ENCODE measurements at places on chromosomes 2 and 18.

DNA sequence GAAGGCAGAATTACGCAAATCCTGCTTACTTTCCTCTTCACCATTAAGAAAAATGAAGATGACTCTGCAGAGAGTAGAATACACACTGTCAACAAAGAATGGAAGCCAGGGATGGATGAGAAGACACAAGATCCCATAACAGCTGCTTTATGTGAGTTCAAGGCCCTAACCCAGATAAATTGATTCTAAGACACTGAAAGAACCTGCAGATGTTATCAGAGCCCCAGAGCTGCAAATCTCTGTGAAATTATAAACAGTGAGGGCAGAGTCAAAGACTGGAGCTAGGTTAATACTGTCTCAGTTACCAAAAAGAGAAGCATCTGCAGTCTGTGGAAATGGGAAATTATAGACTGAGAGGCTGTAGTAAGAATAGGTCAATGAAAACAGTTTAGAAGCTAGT, 320.1 kb upstream of the PKDCC start:
- no peak for DNase-seq

DNA sequence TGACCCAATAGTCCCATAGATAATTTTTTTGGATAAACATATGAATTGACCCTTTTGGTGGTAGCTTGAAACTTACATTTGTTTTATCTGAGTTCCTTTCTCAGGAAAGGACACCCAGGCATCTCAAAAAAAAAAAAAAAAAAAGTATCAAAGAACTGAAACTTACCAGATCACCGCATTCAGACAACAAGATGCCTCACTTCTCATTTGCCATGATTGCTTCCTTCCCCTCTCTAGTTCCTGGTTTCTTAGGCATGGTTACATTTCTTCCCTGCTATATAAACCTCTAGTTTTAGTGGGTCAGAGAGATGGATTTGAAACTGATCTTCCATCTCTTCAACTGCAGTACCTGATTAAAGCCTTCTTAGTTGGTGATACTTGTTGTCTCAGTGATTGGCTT, 240.1 kb downstream of the ACKR3 start:
- no peak for DNase-seq

DNA sequence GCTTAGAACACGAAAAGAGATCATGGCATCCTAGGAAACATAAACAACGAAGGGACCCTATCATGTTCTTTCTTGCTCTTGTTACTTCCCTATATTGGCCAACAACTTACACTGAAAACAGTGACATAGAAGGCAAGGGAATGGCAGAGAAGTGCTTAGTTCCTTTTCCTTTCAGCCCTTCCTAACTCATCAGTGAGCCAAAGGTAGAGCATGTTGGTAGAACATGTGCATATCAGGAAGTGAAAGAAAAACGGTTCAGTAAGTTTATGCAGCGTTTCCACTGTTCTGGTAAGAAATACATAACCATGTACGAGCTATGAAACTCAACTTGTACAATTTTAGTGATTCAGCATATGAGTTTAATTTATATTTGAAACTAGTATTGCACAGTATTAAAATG, 21.7 kb downstream of the AKAIN1 start:
- no peak for DNase-seq

- DNase-seq: no peak
These were observed 186.5 kb upstream of the ID2 start for GRCh38 chr2:8495189-8495989.

DNA sequence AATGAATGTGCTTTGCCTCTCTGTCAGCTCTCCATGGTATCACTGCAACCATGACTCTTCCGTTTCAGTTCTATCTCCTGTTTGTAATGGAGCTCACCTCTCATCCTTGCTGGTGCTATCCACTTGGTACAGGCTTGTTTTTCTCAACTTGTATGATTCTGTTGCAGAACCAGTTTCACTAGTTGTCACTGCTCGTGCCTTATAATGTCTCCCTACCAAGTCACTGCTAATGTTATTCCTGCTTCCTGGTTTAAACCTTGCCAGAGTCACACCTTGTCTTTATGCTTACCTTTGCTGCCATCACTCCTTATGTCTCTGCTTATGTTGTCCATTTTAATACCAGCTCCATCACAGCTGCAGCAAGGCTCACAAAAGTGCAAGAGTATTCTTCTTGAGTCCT, 1191.0 kb upstream of the LRRTM1 start:
- no peak for DNase-seq

GRCh38 chr2:148524519-148524919, 120.0 kb upstream of the EPC2 start:
- DNase-seq: no peak

- no peak for DNase-seq
These were observed 99.8 kb downstream of the TDRD15 start for GRCh38 chr2:21223618-21224017.

- no peak for DNase-seq
These were observed 101.9 kb downstream of the NOL4 start for GRCh38 chr18:34122724-34123334.

DNA sequence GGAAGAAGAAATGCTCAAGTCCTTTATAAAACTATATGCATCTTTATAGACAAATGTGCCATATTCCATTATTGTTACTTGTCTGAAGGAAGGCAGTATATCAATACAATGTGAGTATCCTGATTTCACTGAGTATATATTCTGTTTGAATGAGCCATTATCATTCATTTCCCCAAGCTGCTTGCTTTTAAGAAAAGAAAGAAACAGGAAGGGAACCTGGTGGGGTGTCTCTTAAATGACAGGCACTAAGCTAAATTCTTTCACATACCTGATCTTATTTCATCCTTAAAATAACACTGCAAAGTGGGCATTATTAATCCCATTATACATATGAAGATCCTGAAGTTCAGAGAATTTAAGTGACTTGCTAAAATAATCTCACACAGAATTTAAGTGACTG, 307.9 kb downstream of the SLC8A1 start:
- no peak for DNase-seq

- no peak for DNase-seq
These were observed 34.5 kb upstream of the STPG4 start for GRCh38 chr2:47189635-47190034.

- DNase-seq: no peak
These were observed 16.9 kb downstream of the GPR75 start for GRCh38 chr2:53842891-53843290.

- DNase-seq: no peak
These were observed 62.3 kb downstream of the ADCYAP1 start for GRCh38 chr18:966759-967576.

DNA sequence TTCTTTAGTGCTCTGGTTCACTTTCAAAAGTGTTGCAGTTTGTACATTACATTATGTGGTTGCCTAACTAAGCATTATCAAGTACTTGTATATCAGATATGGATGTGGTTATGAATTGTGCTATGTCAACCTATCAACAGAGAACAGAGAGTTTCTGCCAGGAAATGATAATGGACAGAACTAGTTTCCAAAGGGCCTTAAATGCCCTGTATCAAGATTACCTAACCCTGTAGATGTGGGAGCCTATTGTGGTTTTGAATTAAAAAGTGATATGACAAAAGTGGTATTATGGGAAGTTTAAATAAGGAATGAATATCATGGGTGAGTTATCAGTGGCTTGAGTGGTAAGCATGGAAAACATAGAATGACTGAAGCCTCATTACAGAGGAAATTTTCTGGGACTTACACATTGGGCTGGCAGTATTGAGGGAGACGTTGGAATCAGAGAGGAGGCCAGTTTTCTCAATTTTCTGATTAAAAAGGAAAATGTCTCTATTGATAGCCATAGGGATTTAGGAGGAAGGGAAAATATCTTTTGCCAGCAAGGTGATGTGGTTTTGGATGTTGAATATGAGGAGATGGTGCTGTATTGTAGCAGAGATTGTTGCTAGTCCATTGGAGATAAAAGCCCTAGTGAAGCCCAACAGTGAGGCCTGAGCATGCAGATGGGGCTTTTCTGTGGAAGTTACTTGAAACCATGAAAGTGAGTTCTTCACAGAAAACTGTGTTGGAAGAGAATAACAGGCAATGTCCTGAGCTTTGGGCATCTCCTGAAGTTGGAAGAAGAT, 140.7 kb downstream of the TTC27 start:
- DNase-seq: no peak

DNA sequence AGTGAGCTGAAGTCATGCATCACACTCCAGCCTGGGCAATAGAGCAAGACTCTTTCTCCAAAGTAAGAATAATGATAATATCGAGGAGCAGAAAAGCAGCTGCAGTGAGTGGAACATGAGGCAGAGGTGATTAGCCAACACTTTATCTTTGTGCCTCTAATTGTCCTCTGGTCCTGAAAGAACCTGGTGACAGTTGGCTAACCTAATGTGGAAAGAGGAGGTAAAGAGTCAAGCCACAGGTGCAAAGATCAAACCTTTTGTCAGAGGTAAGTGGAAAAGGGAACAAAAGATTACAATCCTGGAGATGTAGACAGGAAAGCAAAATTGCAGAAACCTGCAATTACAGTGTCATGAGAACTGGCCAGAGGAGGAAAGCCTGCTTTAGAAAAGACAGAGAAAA, 53.5 kb upstream of the LCLAT1 start:
- DNase-seq: no peak

- DNase-seq: no peak
These were observed 53.3 kb downstream of the LAMA1 start for GRCh38 chr18:7064346-7064745.

GRCh38 chr2:170222842-170223241, 44.9 kb downstream of the MYO3B start:
- no peak for DNase-seq

DNA sequence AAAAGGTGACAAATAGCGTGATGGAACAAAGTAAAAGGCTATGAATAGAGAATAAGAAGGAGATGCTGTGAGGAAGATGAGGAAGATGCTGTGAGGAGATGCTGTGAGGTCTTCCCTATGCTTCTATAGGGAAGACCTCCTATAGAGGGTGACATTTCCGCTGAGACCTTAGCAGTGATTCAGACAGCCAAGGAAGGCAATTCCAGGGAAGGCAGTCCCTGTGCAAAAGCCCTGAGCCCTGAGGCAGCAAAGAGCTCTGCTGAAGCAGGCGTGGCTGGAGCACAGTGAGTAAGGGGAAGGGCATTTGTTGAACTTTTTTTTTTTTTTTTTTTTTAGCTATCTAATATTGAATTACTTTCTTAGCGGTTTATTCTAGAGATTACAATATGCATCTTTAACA, 142.7 kb upstream of the FOSL2 start:
- DNase-seq: no peak

DNA sequence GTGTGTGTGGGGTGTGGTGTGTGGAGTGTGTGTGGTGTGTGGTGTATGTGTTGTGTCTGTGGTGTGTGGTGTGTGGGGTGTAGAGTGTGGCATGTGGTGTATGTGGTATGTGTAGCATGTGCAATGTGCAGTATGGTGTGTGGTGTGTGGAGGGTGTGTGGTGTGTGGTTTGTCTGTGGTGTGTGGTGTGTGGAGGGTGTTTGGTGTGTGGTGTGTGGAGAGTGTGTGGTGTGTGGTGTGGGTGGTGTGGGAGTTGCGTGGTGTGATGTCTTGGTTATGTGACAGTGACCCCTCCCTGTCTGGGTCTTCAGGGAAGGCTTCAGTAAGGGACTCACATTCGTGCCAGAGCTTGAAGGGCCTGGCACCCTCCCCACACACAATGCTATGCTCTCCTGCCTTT, 718.2 kb upstream of the SOX11 start:
- no peak for DNase-seq

- DNase-seq: no peak
These were observed 276.2 kb upstream of the TANK start for GRCh38 chr2:160884056-160884455.

DNA sequence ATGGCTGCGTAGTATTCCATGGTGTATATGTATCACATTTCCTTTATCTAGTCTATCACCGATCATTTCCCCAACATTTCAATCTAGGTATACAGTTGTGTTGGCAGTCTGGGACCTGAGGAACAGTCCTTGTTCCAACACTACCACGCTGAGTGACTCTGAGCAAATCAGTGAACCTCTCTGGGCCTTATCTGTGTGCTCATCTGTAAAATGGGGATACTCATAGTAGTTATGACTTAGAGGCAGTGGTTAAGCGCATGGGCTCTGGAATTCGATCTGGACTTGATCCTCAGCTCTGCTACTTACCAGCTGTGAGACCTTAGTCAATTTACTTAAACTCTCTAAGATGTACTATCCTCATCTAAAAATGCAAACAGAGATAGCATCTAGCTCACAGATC, 85.1 kb downstream of the BCL2 start:
- no peak for DNase-seq

DNA sequence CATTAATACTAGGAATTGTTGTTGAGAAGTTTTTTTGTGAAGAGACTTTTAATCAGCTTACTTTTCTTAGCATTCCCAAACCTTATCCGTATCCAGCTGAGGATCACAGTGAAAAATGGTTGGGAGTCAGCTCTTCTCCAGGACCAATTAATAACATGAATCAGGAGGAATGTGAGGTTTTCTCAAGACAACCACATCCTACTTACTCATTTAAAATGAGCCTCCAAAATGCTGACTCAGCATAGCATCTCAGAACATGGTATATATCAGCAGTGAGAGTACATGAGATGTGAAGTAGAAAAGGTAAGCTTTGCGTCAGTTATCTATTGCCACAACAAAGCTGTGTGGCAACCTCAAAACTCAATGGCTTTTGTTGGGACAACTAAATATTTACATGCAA, 140.3 kb downstream of the NRP2 start:
- DNase-seq: no peak

- DNase-seq: peak; percentile 17
These were observed 1.4 kb downstream of the UBE2F start for GRCh38 chr2:237968048-237968862.

- no peak for DNase-seq
These were observed 892 bp downstream of the CELF4 start for GRCh38 chr18:37564711-37565100.

DNA sequence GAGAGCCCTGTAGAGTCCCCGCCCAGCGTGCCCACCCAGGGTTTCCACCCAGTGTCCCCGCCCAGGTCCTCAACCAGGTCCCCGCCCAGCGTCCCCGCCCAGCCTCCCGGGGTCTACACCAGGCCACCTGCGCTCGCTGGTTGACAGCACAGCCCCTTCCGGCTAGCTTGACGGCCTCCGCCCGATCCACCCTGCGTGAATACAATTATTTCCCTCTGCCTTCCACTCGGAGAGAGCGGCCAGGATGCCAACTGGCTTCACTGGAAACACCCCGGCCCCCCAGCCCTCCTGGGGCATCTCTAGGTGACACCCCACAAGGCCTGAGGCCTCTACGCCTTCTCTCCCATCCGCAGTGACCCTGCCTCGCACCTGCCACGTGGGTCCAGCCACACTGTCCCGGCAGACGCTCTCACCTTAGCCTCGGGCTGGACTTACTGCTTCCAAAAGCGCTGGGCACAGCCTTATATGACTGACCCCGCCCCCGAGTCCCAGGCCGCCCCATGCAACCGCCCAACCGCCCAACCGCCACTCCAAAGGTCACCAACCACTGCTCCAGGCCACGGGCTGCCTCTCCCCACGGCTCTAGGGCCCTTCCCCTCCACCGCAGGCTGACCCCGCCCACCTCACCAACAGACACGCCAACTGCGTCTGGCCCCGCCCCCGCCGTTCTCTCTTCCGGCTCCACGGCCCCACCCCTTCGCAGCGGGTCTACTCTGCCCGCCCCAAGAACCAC, 188.1 kb downstream of the LAMA1 start:
- DNase-seq: no peak

All from activated CD8-positive, alpha-beta memory T cell treated with anti-CD3 and anti-CD28 coated beads for 1 hour (primary cell).